ENCODE measurements at places on chromosomes 5 and 9.
A peak's percentile ranks its signal among the peaks of the same experiment; 100 is the strongest.

GRCh38 chr5:39465097-39465496 lies 40.3 kb upstream of the DAB2 start:
- DNase-seq = no peak

GRCh38 chr9:101999441-101999840 lies 261.0 kb upstream of the GRIN3A start:
- no peak for DNase-seq

DNA sequence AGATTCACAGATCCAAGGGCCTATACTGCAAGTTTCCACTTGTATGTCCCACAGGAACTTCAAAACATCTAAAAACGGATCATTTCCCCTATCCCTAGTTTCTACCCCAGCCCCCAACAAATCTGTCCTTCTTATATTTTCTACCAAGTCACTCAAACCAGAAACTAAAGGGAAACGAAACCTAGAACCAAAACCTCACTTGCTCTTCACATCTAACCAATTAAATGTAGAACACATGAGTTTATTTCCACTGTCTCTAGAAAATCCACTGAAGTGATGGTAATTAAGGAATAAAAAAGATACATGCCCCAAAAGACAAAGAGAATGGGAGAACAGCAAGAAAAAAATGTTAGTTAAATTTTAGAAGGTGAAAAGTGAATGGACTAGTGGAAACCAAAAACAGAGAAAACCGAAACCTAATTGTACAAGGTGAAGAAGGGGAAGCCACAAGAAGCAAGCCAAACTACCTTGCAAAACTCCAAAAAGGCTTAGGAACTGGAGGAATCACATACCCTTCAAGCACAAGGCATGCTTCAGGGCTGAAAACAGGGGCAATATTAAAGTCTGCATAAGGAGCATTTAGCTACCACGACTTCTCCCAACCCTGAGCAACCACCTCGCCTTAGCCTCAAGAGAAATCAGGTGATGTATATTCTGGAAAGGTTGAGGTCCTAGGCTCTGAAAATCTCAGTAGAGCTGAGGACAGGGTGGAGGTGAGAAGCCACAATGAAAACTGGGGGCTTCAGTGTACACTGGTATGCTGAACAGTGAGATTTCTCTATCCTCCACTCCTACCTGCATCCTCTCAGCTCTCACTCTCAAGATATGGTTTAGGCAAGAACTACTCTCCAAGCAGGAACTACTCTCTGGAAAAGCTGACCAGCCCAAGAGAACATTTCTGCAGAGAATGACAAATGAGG lies 11.1 kb downstream of the SMU1 start:
- no peak for DNase-seq

DNA sequence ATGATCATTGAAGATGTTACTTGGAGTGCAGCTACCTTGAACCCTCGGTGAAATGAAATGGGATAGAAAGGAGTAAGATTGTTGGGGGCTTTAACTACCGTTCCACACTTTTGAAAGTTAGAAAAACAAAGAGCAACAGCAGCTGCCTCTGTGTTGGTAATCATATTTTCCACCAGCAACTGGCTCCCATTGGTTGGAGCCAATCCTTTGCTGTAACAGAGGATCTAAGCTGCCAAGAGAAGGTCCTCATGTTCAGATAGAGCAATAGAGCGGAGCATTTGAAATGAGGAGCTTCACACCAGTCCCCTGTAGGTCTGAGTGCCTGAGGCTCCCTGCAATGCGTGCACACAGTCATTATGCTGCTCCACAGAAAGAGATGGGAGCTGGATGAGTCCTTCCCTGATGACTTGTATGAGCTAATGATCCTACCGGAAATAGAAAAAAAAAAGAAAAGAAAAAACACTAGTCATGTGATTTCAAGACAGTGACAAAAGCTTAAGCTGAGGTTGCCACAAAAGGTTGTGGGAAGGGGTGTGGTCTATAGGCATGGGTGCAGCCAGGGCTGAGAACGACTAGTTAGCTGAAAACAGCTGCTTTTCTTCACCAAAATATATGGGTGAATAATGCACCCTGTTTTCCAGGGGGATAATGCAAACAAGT lies 300.7 kb downstream of the MLLT3 start:
- DNase-seq = peak; percentile 10

GRCh38 chr9:131951905-131952304 lies 127.8 kb downstream of the MED27 start:
- no peak for DNase-seq

DNA sequence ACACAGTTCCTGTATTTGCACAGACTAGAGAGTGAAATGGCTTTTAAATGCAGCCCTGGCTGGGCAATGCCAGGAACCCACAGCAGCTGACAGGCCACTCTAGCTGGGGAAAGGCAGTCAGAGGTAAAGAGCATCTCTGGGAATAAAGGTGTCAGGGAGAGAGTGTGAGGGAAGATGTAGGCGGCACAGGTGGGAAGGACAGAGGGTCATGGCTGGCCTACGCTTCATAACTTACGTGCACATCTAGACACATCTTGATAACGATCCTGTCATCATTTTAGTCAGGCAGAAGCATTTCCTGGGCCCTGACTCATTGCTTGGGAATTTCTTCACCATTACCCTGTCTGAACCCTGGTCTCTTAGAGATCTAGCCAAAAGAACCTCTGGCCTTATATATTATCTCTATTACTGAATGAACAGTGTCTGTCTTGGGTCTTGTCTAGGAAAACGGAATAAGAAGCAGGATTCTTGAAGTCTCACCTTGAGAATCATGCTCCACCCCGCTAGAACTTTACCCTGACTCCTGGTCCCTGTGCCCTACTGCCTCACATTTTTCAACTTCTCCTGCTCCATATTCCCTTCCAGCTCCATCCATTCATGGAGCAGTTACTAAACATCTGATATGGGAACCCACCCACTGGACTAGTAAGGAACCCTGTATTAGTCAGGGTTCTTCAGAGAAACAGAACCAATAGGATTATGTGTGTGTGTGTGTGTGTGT lies 106.4 kb upstream of the ELL2 start:
- no peak for DNase-seq

GRCh38 chr9:33781736-33782135 lies 13.6 kb upstream of the PRSS3 start:
- DNase-seq = no peak

DNA sequence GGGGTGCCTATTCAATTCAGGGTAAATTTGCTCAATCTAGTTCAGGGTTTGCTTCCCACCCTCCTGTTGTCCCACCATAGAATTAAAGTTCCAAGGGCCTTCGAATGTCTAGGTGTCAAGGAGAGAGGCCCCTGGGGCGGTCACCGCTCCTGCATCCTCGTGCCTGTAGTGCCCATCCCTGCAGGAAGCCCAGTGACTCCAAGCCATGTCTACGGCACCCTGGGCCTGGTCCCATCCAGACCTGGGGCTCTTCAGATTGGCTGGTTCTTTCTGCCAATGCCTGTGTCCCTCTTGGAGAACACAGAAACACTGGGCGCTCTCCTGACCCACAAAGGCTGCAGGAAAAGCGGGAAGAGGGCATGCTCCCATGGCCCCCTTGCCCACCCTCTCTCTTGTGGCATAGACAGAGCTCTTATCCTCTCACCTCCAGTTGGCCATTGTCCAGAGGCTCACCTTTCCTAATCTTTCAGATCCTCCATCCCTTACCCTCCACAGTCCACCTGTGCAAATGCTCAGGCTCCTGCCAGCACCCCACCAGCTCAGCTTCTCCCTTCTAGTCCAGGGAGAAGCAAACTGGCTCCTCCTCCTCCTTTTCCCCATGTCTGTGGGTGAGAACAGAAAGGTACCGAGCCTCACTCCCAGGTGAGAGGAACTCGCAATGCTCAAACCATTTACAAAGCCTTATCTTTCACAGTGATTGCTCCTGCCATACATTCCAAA lies 253.0 kb upstream of the IRX2 start:
- no peak for DNase-seq

DNA sequence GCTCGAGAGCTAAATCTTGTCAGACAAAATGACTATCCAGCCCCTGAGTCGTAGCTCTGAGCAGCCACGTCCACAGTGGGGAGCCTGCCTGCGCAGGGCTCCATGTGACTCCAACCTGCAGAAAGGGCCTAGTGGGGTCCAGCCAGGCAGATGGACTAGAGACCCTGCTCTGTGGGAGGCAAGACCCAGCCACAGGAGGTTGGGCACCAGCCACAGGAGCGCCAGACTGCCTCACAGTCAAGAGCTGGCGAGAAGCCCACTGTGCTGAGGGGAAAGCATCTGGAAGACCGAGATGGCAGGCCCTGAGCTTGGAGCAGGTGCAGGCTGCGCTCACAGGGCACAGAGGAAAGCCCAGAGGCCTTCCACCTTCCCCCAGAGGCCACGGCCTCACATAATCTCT lies 61.4 kb downstream of the C5orf15 start:
- DNase-seq = no peak

- DNase-seq = no peak
These were observed 155.9 kb upstream of the ATP10B start for GRCh38 chr5:161007879-161008278.

GRCh38 chr5:85148701-85149100 lies 764.0 kb upstream of the EDIL3 start:
- no peak for DNase-seq

GRCh38 chr5:134132372-134133187 lies 18.1 kb downstream of the TCF7 start:
- peak; percentile 68 for DNase-seq

DNA sequence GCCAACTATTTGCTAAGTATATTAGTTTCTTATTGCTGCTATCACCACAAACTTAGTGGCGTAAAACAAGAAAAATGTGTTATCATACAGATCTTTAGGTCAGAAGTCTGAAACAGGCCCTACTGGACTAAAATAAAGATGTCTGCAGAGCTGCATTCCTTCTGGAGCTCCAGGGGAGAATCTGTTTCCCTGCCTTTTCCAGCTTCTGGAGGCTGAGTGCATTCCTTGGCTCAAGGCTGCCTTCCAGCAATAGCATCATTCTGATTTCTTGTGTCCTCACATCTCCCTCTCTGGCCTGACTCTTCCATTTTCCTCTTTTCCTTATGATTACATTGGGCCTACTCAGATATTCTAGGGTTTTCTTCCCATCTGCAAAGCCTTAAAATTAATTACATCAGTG lies 15.9 kb downstream of the MAN2A1 start:
- DNase-seq = no peak

- DNase-seq = no peak
These were observed 13.6 kb downstream of the RNF145 start for GRCh38 chr5:159195775-159196174.

DNA sequence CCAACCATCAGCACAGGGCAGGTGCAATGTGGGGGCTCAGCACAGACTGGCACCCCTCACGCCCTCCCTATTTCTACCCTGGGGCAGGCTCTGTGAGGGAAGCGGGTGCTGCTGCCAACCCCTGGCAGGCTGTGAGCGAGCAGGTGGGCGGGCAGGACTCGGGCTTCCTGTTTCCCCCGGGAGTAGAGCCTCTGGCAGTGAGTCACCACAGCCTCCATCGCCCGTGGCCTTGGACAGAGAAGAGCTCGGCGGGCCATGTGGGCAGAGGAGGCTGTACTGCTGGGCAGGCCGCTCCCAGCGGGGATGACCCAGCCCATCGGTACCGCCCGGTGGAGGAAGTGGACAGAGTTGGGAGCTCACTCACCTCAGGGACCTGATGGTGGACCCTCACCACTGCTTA lies 16.6 kb downstream of the KCNT1 start:
- DNase-seq = no peak

- DNase-seq = no peak
These were observed 81.5 kb downstream of the HMCN2 start for GRCh38 chr9:130347036-130347435.

DNA sequence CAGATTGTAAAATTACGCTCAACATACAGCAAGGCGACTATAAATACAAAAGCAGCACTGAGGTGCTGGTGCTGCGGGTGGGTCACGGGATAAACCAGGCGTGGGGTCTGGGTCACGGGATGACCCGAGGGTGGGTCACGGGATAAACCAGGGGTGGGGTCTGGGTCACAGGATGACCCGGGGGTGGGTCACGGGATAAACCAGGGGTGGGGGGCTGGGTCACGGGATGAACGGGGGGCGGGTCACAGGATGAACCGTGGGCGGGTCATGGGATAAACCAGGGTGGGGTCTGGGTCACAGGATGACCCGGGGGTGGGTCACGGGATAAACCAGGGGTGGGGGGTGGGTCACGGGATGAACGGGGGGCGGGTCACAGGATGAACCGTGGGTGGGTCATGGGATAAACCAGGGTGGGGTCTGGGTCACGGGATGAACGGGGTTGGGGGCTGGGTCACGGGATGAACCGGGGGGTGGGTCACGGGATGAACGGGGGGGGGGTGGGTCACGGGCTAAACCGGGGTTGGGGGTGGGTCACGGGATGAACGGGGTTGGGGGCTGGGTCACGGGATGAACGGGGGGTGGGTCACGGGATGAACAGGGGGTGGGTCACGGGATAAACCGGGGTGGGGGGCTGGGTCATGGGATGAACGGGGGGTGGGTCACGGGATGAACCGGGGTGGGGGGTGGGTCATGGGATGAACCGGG lies 30.2 kb upstream of the SLC9A3 start:
- DNase-seq = no peak

- DNase-seq = no peak
These were observed 89.1 kb upstream of the NFIB start for GRCh38 chr9:14403081-14403480.

GRCh38 chr5:176396330-176396729 lies 7.8 kb downstream of the HIGD2A start:
- no peak for DNase-seq

- no peak for DNase-seq
These were observed 24.3 kb downstream of the NDFIP1 start for GRCh38 chr5:142132916-142133315.

DNA sequence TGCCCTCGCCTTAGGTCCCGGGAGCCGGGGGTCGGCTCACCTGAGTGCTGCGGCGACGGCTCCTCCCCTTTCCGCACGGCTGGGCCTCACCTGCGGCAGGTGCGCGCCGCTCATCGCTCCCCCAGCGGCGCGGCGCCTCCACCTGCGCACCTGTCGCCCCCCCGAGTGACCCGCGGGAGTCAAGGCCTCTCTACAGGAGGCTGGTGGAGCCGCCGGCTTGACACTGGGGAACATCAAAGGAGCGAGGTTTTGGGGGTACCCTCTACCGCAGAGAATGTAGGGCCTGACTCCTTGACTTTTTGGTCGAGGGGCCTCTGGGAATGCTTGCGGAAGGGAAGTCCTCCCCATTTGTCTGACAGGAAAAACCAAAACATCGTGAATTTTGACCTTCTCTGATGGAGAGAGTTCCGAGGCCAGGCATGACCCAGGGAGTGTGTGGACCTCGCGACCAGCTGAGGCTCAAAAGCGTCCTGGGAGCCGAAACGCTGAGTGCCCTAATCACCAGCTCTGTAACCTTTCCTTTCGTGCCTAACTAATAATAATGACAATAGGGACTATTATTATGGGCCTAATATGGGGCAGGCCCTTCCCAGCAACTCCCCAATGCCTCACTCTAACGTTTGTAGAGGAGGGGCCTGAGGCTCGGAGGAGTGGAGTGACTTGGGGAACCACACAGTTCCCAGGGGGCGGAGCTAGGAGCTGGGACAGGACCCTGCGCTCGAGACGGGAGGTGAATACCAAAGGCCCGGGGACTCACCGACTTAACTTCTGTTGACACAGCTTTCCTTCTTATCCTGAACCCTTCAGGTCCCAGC lies 714 bp upstream of the IER5L start:
- no peak for DNase-seq

All from activated T-helper 1 cell treated with anti-CD3 and anti-CD28 coated beads, Interleukin-2, amount 50 U/mL, for 16 hours (primary cell).